ENCODE measurements at places on chromosomes 2 and 18.

GRCh38 chr2:198065322-198065721, 260.9 kb downstream of the PLCL1 start:
- DNase-seq = no peak

DNA sequence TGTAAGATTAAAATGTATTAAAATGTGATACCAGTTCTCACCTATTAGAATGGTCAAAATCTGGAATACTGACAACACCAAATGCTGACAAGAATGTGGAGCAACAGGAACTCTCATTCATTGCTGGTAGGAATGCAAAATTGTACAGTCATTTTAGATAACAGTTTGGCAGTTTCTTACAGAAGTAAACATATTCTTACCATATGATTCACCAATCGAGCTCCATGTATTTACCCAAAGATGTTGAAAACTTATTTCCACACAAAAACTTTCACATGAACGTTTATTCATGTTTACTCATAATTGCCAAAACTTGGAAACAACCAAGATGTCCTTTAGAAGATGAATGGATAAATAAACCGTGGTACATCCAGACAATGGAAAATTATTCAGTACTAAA, 1193.5 kb upstream of the ACVR2A start:
- no peak for DNase-seq

GRCh38 chr2:85750587-85751575, 2.9 kb upstream of the ATOH8 start:
- DNase-seq = peak; percentile 76

DNA sequence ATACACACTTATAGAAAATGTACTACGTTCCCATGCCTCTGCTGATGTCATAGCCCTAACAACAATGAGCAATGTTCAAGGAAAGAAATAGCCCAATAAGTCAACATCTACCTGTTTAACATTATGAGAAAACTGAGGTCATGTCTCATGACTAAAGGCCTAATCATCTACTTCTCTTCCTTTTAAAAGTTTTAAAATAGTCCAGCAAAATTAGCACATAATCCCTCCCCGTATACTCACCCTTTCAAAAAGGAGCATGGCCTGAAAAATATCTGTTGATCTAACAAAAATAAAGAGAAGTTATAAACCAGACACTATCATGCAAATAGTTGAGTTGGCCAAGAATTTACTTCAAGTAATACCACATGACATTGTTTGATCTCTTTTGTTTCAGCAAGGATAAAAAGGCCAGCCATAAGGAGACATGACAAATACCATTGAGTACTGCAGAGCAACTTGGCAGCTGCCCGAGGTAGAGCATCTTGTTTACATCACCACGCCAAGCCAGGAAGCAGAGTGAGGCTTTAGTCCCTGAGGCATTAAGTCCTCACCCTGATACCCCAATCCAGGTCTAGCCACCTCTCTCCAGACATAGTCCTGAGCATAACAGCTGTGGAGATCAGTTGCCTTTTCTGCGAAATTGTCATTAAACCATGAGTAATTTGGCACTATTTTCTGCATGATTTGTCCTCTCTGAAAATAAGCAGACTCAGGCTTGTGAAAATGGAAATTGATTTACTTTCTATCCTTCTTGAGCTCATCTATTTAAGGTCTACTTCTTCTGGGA, 137.4 kb upstream of the ETAA1 start:
- DNase-seq = peak; percentile 28

- DNase-seq = no peak
Measured at GRCh38 chr18:79825913-79826312, 28.2 kb downstream of the KCNG2 start.

DNA sequence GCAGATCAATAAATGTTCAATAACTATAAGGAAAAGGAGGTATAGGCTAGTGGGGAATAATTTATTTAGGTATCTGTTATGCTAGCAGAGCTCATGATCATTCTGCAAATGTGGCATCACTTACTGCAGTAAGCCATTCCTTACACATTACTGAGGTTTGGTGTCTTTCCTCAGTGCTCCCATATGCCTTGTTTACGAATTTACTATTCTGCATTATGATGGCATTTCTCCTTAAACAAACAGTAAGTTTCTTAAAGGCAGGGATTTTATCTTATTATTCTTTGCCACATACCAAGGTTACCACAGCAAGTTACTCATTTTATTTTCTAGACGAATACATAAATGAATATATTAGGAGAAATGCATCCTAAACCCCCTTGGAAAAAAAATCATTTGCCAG, 88.4 kb downstream of the DSEL start:
- no peak for DNase-seq

DNA sequence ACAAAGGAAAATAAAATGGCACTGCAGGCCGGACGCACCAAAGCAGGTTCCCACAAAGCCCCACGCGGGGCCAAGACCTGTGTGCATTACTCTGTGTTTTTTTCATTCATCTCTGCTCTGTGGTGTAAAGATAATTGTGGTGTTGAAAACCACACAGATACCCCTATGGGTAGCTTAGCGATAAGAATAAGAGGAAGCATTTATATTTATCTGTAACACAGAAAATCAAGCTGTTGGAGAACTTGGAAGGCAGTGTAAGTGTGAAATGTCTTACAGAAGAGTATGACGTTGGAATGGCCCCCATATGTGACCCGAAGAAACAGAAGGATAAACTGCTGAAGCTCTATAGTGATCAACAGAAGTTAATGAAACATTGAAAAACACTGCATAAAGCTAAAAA, 20.3 kb upstream of the MARCO start:
- DNase-seq = no peak

GRCh38 chr2:181046833-181047232, 66.4 kb downstream of the UBE2E3 start:
- DNase-seq = no peak

DNA sequence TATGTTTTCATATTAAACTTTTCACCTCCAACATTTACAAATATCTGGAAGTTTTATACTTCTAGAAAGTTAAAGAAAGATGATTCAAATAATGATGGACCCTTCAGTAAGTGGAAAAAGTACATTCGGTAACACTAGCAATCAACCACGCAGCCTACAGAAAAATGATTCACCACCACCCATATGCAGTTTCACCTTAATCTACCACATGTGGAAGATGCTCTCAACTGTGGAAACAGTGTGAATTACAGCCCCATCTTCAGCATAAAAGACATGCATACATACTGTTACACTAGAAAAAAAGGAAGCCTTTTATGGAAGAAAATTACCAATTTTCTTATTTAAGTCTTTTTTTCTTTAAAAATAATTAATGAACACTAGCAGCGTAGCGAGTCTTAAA, 1.1 kb downstream of the SLC38A11 start:
- no peak for DNase-seq

- DNase-seq = no peak
Measured at GRCh38 chr18:26487437-26487836, 60.9 kb downstream of the KCTD1 start.

DNA sequence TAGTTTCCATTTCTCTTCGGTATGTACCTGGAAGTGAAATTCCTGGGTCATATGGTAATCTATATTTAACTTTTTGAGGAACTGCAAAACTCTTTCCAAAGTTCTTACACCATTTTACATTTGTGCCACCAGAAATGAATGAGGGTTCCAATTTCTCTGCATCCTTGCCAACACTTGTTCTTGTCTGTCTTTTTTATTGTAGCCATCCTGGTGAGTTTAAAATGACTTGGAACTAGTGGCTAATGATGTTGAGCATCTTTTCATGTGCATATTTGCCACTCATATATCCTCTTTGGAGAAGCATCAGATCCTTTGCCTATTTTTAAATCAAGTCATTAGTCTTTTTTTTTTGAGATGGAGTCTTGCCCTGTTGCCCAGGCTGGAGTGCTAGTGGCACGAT, 59.4 kb downstream of the MALT1 start:
- no peak for DNase-seq

DNA sequence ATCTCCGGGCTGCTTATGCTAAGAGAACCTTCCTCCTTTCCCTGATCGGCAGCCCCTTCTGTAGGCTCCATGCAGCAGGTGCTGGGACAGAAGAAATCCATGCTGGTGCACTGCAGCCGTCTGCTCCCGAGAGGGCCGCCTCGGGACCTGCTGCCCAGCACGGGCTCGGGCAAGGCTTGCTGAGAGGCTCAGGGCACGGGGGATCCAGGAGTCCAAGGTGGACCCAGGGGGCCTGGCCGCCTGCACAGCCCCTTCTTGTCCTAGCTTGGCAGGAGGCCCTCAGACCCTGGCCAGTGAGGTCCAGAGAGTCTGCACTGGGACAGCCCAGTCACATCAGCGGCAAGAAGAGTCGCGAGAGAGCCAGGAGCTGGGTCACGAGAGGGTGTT, 13.3 kb upstream of the DUSP2 start:
- no peak for DNase-seq

DNA sequence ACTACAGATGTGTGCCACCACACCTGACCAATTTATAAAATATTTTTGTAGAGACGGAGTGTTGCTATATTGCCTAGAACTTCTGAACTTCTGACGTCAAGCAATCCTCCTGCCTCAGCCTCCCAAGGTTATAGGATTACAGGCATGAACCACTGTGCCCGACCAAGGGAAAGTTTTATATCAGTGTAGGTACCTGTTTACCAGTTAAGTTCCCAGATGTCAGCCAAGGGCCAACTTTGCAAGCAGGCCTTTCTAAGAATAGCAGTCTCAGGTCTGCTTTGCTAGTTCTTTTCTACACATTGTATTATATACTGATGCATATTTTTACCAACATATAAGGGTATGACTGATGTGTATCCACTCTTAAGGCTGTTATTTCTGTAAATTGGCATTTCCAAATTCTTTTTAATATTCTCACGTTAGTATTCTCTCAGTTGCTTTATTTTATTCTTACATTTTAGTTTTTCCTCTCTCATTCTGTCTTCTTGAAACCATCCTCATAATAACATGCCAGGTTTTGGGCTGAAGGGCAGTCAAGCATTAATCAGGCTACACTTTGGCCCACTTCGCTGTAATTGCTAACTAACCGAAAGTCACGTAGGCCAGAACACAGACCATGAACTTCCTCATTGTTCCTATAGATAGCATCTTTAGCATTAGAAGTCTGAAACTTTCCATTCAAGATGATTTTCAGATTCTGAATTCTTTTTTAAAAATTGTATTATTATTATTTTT, 25.0 kb upstream of the CXXC1 start:
- DNase-seq = no peak

GRCh38 chr18:79106084-79106483, 36.9 kb downstream of the ATP9B start:
- DNase-seq = no peak

DNA sequence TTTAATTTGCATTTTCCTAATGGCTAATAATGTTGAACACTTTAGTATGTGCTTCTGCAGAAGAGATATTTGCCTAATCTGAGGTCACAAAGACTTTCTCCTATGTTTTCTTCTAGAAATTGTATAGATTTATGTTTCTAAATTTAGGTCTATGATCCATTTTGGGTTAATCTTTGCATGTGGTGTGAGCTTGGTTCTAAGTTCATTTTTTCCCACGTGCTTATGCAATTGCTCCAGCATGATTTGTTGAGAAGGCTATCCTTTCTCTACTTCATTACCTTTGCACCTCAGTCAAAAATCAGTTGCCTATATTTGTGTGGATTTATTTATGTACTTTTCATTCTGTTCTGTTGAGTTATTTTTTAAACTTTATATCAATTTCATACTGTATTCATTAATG, 15.0 kb upstream of the RNF103 start:
- DNase-seq = no peak

- no peak for DNase-seq
Measured at GRCh38 chr2:221267773-221268425, 304.2 kb downstream of the EPHA4 start.

DNA sequence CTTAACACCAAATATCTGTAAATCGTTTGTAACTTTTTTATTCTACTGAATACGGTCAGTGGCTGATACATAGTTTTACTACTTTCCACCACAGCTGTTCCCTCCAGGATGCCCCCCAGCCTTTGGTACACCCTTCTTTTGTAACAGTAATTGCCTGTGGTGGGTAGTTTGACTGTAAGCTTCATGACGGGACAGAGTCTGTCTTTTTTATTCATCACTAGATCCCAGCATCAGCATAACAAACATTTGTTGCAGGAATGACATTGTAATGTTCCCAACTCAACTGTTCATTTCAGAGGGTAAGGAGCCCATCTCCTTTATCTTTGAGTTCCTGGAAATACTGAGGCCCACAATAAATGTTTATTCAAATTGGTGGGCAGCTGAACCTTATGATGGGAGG, 67.5 kb downstream of the MBOAT2 start:
- DNase-seq = no peak

DNA sequence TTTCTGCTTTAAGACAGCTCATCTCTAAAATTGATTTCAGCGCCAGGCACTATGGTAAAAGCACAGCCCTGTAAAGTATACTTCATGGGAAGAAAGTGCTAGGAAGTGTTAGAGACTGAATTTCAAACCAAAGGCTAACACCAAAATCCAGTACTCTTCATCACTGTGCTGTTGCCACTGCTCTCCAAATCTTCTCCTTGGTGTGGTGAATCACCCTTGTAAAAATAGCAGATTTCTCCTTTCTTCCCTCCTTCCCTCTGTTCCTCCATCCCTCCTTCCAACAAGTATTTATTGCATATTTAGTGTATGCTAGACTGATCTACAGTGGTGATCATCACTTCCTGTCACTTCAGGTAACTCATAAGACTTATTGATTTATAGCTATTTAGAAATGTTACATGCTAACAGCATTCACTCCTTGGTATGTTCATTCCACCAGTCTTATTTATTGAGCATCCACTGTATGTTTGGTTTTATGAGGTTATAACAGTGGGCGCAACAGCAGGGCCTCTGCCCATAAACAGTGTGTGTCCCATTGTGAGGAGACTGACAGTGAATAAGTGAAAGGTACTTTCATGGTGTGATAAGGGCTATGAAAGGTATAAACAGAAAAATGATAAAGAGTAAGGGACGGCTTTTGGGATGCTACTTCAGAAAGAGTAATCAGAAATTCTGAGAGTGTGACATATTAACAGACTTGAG, 20.0 kb downstream of the KDM3A start:
- no peak for DNase-seq

All from left cardiac atrium (tissue), 4 donors.